Upper lobe of right lung (tissue), 1 donor: ENCODE measurements at places on chromosomes 5 and 9.

- DNase-seq = peak; percentile 52
Measured at GRCh38 chr5:177327539-177328522, 16.1 kb upstream of the MXD3 start.

DNA sequence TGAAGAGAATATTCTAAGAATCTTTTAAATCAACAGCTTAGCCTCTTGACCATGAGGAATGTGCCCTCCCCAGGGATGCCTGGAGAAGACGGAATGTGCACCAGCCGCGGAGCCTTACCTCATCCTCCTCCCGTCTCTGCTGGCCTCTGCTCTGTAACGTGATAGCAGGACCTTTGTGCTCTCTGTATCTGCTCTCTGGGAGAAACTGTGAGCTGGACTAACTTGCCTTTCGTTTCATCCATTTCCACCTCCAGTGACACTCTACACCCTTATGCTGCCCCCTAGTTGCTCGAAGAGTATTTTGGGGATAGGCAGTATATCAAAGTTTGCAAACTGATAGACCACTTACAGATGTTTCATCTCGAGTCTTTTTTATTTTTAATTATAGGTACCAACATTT, 141.4 kb downstream of the NPR3 start:
- no peak for DNase-seq

DNA sequence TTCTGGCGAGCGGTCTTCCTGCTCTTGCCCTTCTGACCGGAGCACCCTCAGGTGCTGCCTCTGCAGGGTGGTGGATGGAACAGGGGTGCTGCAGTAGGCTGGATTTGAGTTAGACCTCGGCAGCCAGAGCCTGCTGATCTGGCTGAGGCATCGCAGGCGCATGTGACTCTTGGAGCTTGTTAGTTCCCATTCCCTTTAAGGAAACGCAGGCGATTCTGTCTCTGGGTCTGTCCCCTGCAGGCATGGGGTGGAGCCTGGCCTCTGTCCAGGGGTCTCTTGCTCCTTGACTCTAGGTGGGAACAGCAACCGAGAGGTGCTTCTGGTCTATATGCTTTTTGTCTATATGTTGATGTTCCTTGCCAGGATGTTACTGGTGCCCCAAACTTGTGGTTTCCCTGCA, 3.1 kb downstream of the WNK2 start:
- no peak for DNase-seq

GRCh38 chr5:112186401-112186990, 232.6 kb downstream of the EPB41L4A start:
- no peak for DNase-seq

DNA sequence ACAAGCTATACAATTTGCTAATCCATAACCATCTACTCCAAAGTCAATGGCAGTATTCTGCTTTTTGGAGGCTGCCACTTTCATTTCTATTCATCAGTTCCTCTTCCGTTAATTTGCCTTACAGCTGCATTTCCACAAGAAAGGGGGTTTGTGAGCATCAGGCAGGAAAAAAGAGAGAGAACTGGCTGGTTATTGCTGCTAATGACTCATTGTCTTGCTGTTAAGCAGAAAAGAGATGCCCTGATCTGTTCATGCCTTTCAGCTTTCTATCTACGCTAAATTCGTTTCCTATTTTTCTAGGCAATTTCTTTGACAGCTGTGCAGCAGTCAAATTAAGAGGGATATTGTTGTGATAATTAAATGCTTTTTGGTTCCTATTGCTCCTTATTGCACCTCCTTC, 65.9 kb upstream of the GNAQ start:
- DNase-seq = no peak

DNA sequence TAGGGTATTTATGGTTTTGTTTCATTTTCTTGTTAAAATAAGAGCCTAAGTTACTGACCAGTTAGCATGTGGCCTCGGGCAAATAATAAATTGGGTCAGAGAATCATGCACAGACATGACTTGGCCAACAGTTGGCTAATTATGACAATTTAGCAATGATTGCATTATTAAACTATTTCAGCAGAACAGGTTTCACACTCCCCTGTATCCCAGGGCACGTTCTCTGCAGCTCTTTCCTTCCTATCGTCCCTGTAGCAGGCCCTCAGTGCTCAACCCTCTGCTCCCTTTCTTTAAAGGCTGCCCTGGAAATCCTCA, 167.9 kb downstream of the TSSK1B start:
- DNase-seq = no peak

DNA sequence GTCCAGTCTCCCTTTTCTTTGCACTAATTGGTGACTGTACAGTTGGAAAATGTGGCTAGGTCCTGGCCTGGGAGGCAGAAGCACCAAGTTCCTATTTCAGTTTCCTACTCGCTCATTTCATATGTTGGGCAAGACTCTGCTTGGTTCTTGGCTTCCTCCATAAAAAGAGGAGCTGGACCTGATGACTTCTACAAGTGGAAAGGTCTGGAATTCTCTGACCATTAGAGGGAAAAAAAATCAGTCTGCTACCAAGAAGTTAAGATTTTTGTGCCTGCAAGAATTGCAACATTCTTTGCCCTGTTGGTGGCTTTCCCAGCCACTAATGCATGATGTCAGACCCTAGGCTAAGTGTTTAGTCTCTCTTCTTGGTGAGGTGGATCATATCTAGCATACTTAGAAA, 91.5 kb downstream of the WDR41 start:
- no peak for DNase-seq

GRCh38 chr5:171152382-171152781, 156.7 kb upstream of the TLX3 start:
- DNase-seq = no peak

- DNase-seq = no peak
Measured at GRCh38 chr9:129586685-129587084, 34.2 kb downstream of the C9orf50 start.

DNA sequence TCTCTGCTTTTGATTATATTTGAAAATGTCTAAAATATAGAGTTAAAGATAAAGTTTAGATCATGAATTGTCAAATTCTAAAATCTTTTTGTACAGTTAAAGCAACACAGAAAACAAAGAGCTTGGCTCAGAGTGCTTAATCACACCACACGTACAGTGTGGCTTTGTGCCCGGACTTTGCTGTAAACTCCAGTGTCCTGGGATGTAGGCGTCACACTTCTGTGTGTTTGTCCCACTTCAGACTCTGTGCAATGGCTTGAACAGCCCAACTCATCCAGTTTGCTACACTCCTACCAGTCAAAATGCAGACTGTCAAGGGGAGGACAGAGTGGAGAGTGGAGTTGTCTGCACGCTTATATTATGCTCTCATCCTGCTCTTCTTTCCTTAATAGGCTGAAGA, 45.3 kb downstream of the SMARCA2 start:
- no peak for DNase-seq

DNA sequence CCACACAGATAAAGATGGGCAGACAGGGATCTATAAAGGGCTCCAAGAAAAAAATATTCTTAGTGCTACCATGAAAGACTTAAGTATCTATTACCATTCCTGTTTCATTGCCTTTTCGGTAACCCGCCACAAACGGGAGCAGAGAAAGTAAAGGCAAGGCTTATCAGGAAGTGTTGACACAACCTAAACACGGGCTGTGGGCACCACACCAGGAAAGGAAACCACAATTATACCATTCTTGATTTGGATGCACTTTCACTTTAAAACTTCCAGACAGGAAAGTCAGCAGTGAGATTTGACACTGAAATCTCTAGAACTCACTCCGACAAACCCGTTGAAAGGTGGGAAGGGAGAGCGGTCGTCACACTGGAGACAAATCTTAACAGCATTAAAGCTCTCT, 6.5 kb downstream of the TLE1 start:
- no peak for DNase-seq

DNA sequence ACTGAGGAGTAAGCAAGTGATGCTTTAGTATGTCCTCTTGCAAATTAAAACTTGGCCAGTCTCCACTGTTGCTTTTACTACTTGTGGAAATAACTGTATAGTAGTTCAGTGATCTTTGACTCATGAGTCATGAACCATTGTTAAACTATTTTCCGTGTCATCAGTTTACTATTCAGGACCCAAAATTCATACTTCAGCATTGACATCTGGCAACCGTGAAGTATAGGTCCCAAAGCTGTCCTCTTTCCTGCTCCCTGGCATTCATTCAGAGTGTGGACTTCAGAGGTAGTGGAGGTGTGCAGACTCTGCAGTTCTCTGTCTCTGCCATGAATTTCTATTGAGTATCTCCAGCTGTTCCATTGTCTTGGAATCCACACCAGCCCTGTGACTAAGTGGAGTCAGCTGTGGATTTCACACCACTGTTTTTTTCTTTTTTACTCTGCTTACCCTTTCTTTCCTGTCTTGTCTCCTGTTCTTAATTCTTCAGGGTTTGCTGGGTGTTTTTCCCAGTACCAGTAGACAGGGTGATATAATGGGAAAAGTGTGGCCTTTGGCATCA, 7.5 kb downstream of the TDRD7 start:
- DNase-seq = no peak

GRCh38 chr9:91193658-91194391, 167.9 kb downstream of the AUH start:
- DNase-seq = peak; percentile 94
